Activated CD8-positive, alpha-beta memory T cell treated with anti-CD3 and anti-CD28 coated beads, Interleukin-2, amount 10 ng/mL, durations not matched to agents 7 days and 5 days (primary cell): ENCODE measurements at places on chromosomes 2 and 18.

DNA sequence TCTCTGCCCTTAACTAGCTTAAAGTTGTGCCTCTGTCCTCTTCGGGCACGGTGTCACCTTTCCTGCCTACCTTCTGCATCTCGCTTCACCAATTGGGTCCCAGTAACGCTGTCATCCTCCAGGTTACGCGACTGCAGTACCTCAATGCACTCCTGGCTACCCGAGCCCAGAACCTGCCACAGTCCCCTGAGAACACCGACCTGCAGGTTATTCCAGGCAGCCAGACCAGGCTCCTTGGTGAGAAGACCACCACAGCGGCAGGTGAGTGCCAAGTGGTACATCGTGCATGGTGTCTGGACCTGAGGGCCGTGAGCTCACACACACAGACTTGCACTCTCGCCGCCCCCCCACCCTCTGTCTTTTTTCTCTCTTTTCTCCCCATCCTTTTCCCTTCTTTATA lies 12.8 kb downstream of the CNNM3 start:
- DNase-seq = no peak
- H3K36me3 ChIP-seq = peaks cover 21% of the 10 kb centered on the region
- no peaks in the 10 kb centered on the region for H3K4me1 ChIP-seq
- H3K4me3 ChIP-seq = no peak overlapping the region
- no peaks in the 10 kb centered on the region for H3K27me3 ChIP-seq

DNA sequence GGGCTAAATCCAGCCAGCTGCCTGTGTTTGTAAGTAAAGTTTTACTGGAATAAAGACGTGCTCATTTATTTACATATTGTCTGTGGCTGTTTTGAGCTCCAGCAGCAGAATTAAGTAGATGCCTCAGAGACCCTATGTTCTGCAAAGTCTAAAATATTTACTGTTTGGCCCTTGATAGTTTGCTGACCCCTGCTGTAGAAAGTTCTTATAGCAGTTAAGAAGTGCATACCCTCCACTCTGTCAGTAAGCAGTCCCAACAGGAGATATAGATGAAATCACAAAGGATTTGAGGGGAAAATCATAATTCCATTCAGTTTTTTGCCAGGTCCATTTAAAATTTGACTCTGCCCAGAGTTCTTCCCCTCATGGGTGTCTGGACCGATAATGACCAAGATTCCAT lies 50.1 kb upstream of the ITM2C start:
- peaks cover 60% of the 10 kb centered on the region for H3K36me3 ChIP-seq
- peaks cover 12% of the 10 kb centered on the region for H3K4me1 ChIP-seq
- DNase-seq = no peak

- peaks cover 14% of the 10 kb centered on the region for H3K36me3 ChIP-seq
- no peaks in the 10 kb centered on the region for H3K4me1 ChIP-seq
- no peak for DNase-seq
- no peaks in the 10 kb centered on the region for H3K27me3 ChIP-seq
- H3K27ac ChIP-seq = no peak overlapping the region
These were observed 36.0 kb downstream of the GALNT3 start for GRCh38 chr2:165757906-165758675.

DNA sequence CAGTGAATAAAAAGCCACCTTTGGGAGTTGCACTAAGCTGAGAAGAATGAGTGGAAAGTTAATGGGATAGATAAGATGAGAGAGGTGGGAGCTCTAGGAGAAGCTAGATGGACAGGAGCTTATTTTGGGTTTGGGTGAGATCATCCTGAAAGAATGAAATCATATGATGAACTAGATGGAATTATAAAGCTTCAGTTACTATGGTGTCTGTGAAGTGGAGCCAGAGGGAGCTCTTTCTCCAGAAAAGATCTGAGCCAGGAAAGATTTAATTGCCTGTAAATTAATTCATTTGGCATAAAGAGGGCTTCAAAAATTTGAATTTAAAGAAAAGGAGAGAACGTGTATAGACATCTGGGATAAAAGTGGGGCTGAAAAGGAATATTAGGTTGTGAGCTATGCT lies 10.3 kb downstream of the DNAH6 start:
- H3K27me3 ChIP-seq = peaks cover 6% of the 10 kb centered on the region
- DNase-seq = no peak
- no peaks in the 10 kb centered on the region for H3K4me1 ChIP-seq
- no peak overlapping the region for H3K27ac ChIP-seq

- peaks cover 39% of the 10 kb centered on the region for H3K27me3 ChIP-seq
- peaks cover 18% of the 10 kb centered on the region for H3K4me1 ChIP-seq
- no peak for DNase-seq
- no peak overlapping the region for H3K4me3 ChIP-seq
These were observed 72.8 kb downstream of the TNS1 start for GRCh38 chr2:217929757-217930707.

GRCh38 chr2:231886071-231886681 lies 40.0 kb downstream of the NPPC start:
- peaks cover 49% of the 10 kb centered on the region for H3K27me3 ChIP-seq
- H3K4me3 ChIP-seq = no peak overlapping the region
- no peaks in the 10 kb centered on the region for H3K36me3 ChIP-seq
- no peak overlapping the region for H3K27ac ChIP-seq
